ENCODE measurements at places on chromosomes 12 and 14.

GRCh38 chr12:13114251-13115052 lies 11.0 kb upstream of the GSG1 start:
- DNase-seq: no peak

- DNase-seq: no peak
Observed at GRCh38 chr12:116090516-116090915, 187.0 kb downstream of the MED13L start.

DNA sequence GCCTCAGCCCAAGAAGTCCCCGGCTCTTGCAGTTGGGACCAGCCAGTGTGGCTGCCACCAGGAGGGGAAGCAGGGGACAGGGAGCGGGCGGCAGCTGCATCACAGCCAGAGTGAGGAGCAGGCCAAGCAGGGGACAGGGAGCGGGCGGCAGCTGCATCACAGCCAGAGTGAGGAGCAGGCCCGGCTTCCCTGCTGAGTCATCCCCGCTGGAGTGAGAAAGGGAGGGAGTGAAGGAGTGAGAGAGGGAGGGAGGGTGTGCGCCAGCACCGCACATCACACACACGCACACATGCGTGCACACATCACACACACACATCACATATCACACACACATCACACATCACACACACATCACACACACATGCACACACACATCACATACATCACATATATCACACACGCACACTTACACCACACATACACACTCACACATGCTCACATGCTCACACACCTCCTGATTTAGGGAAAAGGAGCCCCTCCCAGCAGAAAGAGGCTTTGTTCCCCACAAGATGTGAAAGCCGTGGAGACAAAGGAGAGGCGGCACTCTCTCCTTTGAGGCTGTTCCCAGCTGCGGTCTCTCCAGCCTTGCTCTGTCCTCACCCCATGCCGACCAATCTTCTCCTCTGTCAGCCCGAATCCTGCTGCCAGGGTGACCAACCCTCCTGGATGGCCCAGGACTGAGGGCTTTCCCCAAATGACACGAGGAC lies 16.7 kb upstream of the ZDHHC22 start:
- DNase-seq: no peak

DNA sequence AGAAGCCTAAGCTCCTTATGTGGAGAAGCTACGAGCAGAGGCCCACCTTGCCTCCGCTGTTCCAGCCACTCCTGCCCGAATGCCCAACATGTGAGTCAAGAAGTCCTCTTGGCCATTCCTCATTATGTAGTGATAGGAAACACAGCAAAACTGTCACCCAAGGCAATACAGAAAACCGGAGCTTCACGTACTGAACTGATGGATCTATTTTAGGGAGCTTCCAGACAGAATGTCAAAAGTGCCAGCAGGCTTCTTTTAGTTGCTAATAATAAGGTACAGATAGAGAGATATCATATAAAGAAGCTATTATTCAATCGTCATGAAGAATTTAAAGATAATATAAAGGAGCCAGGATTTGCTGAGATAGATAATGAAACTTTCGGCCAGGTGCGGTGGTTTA lies 91.6 kb upstream of the SYT10 start:
- no peak for DNase-seq

DNA sequence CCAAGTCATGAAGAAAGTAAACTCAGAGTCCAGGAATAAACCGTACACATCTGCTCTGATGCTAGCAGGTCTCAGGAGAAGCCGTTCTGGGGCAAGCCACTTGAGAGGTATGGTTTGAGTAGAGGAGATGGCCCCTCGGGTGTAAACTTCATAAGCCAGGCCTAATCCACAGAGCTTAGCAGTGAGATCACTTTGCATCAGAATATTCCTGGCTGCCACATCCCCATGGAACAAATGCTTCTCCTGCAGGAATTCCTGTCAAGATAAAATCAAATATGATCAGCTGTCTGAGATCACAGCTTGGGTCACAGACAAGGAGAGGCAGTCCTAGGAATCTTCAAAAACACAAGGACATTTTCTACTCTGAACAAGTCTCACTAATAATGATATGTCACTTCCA lies 11.2 kb upstream of the MAGOHB start:
- no peak for DNase-seq

DNA sequence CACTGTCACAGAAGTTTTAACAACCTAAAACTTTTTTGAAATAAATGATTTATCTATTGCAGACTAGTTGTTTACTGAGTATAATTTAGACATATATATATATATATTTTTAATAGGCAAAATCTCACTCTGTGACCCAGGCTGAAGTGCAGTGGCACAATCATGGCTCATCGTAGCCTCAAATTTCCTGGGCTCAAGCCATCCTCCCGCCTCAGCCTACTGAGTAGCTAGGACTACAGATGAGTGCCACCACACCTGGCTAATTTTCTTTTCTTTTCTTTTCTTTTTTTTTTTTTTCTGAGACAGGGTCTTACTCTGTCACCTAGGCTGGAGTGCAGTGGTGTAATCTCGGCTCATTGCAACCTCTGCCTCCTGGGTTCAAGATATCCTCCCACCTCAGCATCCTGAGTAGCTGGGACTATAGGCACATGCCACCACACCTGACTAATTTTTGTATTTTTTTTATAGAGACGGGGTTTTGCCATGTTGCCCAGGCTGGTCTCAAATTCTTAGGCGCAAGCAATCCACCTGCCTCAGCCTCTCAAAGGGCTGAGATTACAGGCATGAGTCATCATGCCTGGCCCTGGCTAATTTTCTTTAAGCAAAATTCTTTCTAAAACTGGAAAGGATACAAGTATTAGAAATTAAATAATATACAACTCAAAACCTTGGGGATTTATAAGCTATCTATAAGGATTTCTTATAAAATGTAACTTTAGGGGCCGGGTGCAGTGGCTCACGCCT lies 23.1 kb downstream of the EEA1 start:
- DNase-seq: no peak

- DNase-seq: no peak
Observed at GRCh38 chr14:50774542-50775267, 56.3 kb downstream of the NIN start.

DNA sequence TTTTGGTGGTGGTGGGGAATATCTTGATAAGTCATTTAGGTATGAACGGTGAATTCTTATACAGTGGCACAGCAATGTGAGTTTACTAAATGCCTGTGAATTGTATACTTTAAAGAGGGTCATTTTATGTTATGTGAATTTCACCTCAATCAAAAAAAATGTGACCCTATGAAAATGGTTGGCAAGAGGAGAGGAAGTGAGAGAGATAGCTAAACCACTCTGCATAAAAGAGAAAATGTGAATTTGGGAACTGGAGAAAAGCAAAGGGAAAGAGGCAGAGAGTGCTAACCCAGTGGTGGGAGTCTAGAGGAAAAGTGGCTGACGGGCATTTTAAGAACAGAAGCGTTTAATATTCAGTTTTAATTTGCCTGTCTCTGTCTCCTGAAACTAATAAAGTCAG lies 93.8 kb downstream of the SLC38A6 start:
- no peak for DNase-seq

GRCh38 chr14:105397350-105397931 lies 897 bp upstream of the TEX22 start:
- DNase-seq: no peak

DNA sequence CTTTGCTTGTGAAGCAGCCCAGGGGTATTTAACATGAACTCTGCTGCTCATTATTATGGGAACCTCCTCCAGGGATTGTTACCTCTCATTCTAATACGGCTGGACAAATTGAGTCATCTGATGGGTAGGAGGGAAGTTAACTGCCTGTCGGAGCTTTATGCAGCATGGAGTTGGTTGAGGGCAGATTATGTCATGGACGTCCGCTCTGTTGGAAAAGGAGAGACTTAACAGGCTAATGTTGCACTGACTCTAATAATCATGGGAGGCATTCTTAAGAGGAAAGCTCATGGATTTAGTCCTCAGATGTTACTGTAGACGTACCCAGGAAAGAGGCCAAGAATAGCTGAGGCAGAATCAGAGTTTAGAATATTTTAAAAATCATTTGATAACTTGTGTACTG lies 9.9 kb downstream of the POP5 start:
- DNase-seq: no peak

GRCh38 chr14:53149668-53150316 lies 3.3 kb downstream of the DDHD1 start:
- no peak for DNase-seq

GRCh38 chr14:90829677-90830076 lies 13.4 kb upstream of the TTC7B start:
- no peak for DNase-seq

GRCh38 chr12:45049912-45050750 lies 768 bp downstream of the DBX2 start:
- no peak for DNase-seq

- no peak for DNase-seq
Observed at GRCh38 chr12:131375261-131375971, 335.5 kb upstream of the SFSWAP start.

GRCh38 chr12:124075841-124076240 lies 102.8 kb downstream of the ZNF664 start:
- no peak for DNase-seq

- no peak for DNase-seq
Observed at GRCh38 chr12:30003321-30003720, 219.6 kb upstream of the TMTC1 start.

- no peak for DNase-seq
Observed at GRCh38 chr14:85187521-85187920, 342.4 kb upstream of the FLRT2 start.

DNA sequence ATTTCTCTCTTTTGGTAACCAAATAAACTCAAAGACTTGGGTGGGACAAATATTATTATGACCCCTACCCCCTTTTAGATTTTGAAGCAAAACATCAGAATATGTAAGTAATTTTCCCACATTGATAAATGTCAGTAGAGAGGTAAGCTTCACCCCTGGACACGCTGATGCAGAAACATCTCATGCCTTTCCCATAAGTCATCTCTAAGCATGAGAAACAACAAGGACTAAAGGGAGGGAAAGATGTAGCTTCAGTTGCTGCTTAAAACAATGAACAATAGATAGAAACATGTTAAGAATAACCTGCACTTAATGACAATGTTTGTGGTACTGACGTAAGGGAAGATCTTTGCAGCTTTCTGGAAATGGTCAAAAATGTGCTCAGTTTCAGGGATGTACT lies 56.3 kb upstream of the SLC8A3 start:
- DNase-seq: no peak

DNA sequence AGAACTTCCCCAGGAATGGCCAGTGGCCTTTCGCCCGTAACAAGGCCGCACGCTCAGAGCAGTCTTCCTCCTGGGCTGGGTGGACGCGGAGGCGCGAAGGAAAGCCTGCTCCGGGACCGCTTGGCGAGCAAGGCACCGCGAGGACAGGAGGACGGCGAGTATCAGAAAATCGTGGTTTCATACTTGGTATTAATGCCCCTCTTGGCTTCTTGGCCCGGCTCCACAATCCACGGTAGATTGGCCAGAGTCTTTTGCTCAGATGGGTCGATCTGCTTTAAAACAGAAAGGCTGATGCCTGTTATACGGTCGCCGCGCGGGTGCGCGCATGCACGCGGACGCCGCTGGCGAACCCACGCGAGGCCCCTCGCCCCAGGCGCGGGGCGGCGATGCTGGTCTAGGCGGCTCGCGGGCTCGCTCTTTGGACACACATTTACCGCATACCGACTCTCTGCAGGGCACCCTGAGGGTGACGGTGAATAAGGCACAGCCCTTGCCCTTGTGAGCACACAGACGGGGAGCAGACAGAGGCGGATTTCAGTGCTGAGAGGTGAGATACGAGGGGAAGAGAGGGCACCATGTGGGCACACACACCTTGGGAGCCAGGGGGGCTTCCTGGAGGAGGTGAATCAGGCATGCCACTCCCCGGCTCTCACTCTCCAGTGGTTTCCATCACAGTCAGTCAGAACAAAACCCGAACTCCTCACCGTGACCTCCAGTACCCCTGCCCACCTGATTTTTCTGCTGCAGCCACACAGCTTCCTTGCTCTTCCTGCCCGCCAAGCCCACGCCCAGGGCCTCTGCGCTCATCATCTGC lies 100.7 kb downstream of the APAF1 start:
- DNase-seq: no peak

- no peak for DNase-seq
Observed at GRCh38 chr14:92680781-92681650, 67.4 kb downstream of the LGMN start.

DNA sequence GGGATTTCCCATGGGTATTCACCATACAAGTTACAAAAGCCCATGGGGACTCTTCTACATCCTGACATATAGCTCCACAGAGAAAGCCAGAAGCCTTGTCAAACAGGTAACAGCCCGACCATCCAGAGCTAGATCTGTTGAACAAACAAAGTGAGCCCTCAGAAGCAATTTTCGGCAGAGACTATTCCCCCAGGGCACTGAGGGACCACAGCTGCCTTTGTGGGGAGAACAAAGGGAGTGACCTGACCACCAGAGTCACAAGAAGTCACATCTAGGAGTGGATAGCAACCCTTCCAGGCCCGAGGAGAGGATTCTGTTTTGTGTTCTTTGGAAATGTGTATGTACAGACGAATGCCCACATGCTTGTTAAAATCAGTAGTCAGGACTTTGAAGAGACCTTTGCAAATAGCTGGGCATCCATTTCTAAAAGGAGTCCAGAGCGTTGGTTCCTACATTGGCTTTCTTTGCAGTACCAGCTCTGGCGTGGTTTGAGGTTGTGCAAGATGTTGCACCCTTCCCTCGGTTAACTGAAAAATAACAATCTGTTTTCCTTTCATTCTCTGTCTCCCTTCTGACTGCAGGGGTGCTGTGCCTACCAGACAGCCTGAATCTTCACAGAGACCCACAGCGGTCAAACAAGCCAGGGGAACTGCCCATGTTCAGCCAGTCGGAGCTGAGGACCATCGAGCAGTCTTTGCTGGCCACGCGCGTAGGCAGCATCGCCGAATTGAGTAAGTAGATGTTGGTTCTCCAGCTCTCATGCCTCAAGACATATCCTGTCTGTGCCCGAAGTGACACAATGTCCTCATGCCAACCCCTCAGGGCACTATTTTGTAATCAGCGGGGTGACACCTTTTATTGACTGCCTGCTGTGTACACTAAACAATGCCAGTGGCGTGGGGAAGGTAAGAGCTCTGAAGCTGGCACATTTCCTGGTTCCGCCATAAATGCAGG lies 165.4 kb upstream of the PWP1 start:
- no peak for DNase-seq

- no peak for DNase-seq
Observed at GRCh38 chr12:123659996-123660727, 10.8 kb upstream of the TCTN2 start.

GRCh38 chr12:7583471-7583870 lies 79.9 kb upstream of the CD163 start:
- DNase-seq: no peak

- no peak for DNase-seq
Observed at GRCh38 chr12:78651755-78652154, 212.8 kb upstream of the SYT1 start.

Data from esophagus squamous epithelium (tissue), 5 donors.